Smooth muscle cell of the coronary artery (primary cell): ENCODE measurements at places on chromosomes 3 and 15. TPM values are rescaled to one million over a fixed set of nuclear protein-coding genes. Genes with fewer than 3 reads are reported as not detected.

Gene CRBN
- total RNA-seq = 36.4 and 62.7 TPM in 2 replicates

Gene STRIT1
- total RNA-seq = not detected in 2 replicates

Gene IGDCC3
- total RNA-seq = not detected in 2 replicates

Gene TRPC1
- total RNA-seq = 18.9 and 29.0 TPM in 2 replicates

Gene DTWD1
- total RNA-seq = 16.5 and 29.6 TPM in 2 replicates

Gene AADAC
- 0.68 and 1.8 TPM in 2 replicates for total RNA-seq

Gene ECE2
- total RNA-seq = not detected in 2 replicates

Gene TJP1
- 38.3 and 42.8 TPM in 2 replicates for total RNA-seq

Gene RETNLB
- not detected in 2 replicates for total RNA-seq

Gene PIK3CB
- 3.0 and 8.0 TPM in 2 replicates for total RNA-seq

Gene NRG4
- total RNA-seq = not detected in 2 replicates

Gene GOLGA6L22
- not detected in 2 replicates for total RNA-seq

Gene CHRNA5
- total RNA-seq = 0.12 and 0.53 TPM in 2 replicates

Gene DAPK2
- total RNA-seq = 0.30 and 8.1 TPM in 2 replicates

Gene TICRR
- 0.35 and 1.1 TPM in 2 replicates for total RNA-seq

Gene TM4SF18
- total RNA-seq = 0.15 and 2.5 TPM in 2 replicates

Gene RASGRP1
- under 0.01 and 0.08 TPM in 2 replicates for total RNA-seq

Gene TMCO5A
- total RNA-seq = not detected in 2 replicates

Gene GABRR3
- total RNA-seq = not detected in 2 replicates

Gene REC114
- total RNA-seq = not detected in 2 replicates

Gene EFCC1
- under 0.01 TPM in 1 of 2 replicates, not detected in the other for total RNA-seq

Gene GPR160
- 0.12 and 0.15 TPM in 2 replicates for total RNA-seq

Gene CYP19A1
- 0.30 and 28.5 TPM in 2 replicates for total RNA-seq

Gene GATM
- total RNA-seq = 0.12 and 0.30 TPM in 2 replicates
